Regular cardiac myocyte (primary cell): ENCODE measurements at places on chromosomes 1 and 21. TPM values are rescaled to one million over a fixed set of nuclear protein-coding genes. Genes with fewer than 3 reads are reported as not detected.

PLA2G2A gene
- total RNA-seq: not detected in 2 replicates

EDARADD gene
- total RNA-seq: under 0.01 and 0.19 TPM in 2 replicates

FMN2 gene
- 29.0 and 73.6 TPM in 2 replicates for total RNA-seq

TRIM67 gene
- under 0.01 TPM in 1 of 2 replicates, not detected in the other for total RNA-seq

USH2A gene
- not detected in 2 replicates for total RNA-seq

REN gene
- not detected in 2 replicates for total RNA-seq

PALMD gene
- total RNA-seq: 6.9 and 31.9 TPM in 2 replicates

CYP4Z1 gene
- total RNA-seq: not detected in 2 replicates

NR5A2 gene
- under 0.01 and 0.19 TPM in 2 replicates for total RNA-seq

FLG2 gene
- not detected in 2 replicates for total RNA-seq

TIE1 gene
- total RNA-seq: 4.2 and 6.3 TPM in 2 replicates

ANGPTL7 gene
- total RNA-seq: under 0.01 TPM in 1 of 2 replicates, not detected in the other

KIF26B gene
- 0.96 and 9.3 TPM in 2 replicates for total RNA-seq

WNT3A gene
- not detected in 2 replicates for total RNA-seq

RGS4 gene
- total RNA-seq: 919 and 1,715 TPM in 2 replicates

SPRR1B gene
- not detected in 2 replicates for total RNA-seq

AQP10 gene
- total RNA-seq: 0.19 and 0.56 TPM in 2 replicates

ST6GALNAC5 gene
- total RNA-seq: 0.58 and 2.5 TPM in 2 replicates

PDIK1L gene
- total RNA-seq: 4.2 and 4.6 TPM in 2 replicates

OPRD1 gene
- total RNA-seq: not detected in 2 replicates

CCDC28B gene
- 7.9 and 17.3 TPM in 2 replicates for total RNA-seq

FHAD1 gene
- 0.19 and 1.1 TPM in 2 replicates for total RNA-seq

SLC9C2 gene
- 0.28 TPM in 1 of 2 replicates, not detected in the other for total RNA-seq

ACKR1 gene
- total RNA-seq: not detected in 2 replicates

PGLYRP3 gene
- total RNA-seq: not detected in 2 replicates

LAMC2 gene
- 2.8 and 4.0 TPM in 2 replicates for total RNA-seq

CCNL2 gene
- 63.8 and 140 TPM in 2 replicates for total RNA-seq

CD34 gene
- total RNA-seq: 0.38 and 0.56 TPM in 2 replicates

PEX14 gene
- total RNA-seq: 10.4 and 13.6 TPM in 2 replicates

ADORA1 gene
- 0.38 and 2.0 TPM in 2 replicates for total RNA-seq

HFM1 gene
- under 0.01 and 0.28 TPM in 2 replicates for total RNA-seq

BSND gene
- not detected in 2 replicates for total RNA-seq

DCLRE1B gene
- 1.4 and 3.6 TPM in 2 replicates for total RNA-seq

ADGRB2 gene
- total RNA-seq: 2.1 and 8.2 TPM in 2 replicates

KRTAP11-1 gene
- not detected in 2 replicates for total RNA-seq

INPP5B gene
- total RNA-seq: 22.2 and 32.1 TPM in 2 replicates

CNR2 gene
- total RNA-seq: not detected in 2 replicates

NTNG1 gene
- 0.85 and 1.3 TPM in 2 replicates for total RNA-seq

TNNT2 gene
- not detected in 2 replicates for total RNA-seq

SMCP gene
- total RNA-seq: not detected in 2 replicates

PKP1 gene
- total RNA-seq: under 0.01 and 0.19 TPM in 2 replicates

C1orf167 gene
- total RNA-seq: not detected in 2 replicates

XCL1 gene
- not detected in 2 replicates for total RNA-seq

GFI1 gene
- under 0.01 and 1.2 TPM in 2 replicates for total RNA-seq

FALEC gene
- total RNA-seq: 0.28 TPM in 1 of 2 replicates, not detected in the other

EFHD2 gene
- 15.8 and 55.6 TPM in 2 replicates for total RNA-seq

AADACL3 gene
- total RNA-seq: not detected in 2 replicates
